Ureter (tissue), 1 donor: ENCODE measurements at places on chromosomes 2 and 18. TPM values are rescaled to one million over a fixed set of nuclear protein-coding genes. Genes with fewer than 3 reads are reported as not detected.
A peak's percentile ranks its signal among the peaks of the same experiment; 100 is the strongest.

GRCh38 chr2:174877301-174877700, 113.0 kb upstream of the CHRNA1 start:
- DNase-seq: no peak

The KIF1A gene
- total RNA-seq: 1.2 TPM

- DNase-seq: no peak
These were observed 6.1 kb upstream of the CCDC178 start for GRCh38 chr18:33446604-33447003.

GRCh38 chr2:133489146-133489545, 79.1 kb downstream of the NCKAP5 start:
- no peak for DNase-seq

The WBP1 gene
- total RNA-seq: 100 TPM

GRCh38 chr2:165905854-165906253, 47.7 kb downstream of the TTC21B start:
- DNase-seq: no peak

- DNase-seq: no peak
These were observed 39.4 kb upstream of the ZNF804A start for GRCh38 chr2:184558713-184559464.

The NXPH2 gene
- not detected for total RNA-seq

The SS18 gene
- 88.2 TPM for total RNA-seq

The TUBA4A gene
- total RNA-seq: 85.1 TPM

The SLC35F6 gene
- total RNA-seq: 40.9 TPM

GRCh38 chr2:138312061-138312460, 189.5 kb upstream of the SPOPL start:
- DNase-seq: no peak

DNA sequence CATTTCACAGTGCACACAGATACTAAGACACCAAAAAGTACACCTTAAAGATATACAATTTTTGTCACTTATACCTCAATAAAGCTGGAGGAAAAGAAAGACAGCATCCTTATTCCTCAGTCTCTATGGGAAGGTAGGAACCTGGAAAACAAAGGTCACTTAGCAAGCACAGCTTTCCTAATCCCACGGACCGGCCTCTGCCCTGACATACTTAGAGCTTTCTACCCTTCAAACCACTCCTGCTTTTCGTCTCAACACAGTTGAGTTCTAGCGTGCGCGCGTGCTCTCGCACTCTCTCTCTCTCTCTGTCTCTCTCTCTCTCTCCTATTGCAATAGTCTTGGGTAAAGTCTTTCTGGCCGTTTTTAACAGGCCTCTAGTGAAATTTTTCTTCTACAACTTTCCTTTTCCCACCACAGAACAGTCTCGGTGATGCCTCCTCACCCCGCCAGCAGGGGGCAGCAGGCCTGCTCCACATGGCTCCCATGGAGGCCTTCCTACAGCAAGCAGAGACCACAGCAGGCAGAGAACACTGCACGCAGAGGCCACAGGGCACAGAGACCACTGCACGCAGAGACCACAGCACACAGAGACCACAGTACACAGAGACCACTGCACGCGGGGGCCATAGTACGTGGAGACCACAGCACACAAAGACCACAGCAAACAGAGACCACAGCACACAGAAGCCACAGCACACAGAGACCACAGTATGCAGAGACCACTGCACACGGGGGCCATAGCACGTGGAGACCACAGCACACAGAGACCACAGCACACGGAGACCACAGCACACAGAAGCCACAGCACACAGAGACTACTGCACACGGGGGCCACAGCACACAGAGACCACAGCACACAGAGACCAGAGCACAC, 106.9 kb downstream of the FBXO15 start:
- DNase-seq: no peak

DNA sequence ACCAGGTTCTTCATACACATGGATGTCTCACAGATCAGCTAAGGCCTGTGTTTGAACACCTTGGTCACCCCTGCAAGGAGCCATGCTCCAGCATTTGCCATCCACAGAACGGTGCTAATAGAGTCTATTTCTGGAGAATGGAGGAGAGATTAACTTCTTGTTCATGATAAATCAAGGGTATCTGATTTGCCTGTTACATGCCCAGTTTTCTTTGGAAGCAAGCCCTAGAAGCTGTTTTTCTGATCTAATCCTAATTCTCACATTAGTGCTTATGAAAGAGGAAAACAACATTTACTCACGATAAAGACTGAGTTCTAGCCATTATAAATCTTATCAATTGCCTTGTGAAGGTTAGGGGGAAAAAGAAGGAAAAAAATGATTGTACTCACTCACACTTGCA, 119.6 kb upstream of the DTNA start:
- no peak for DNase-seq

The EFR3B gene
- 1.0 TPM for total RNA-seq

GRCh38 chr18:53796040-53796729, 428.3 kb downstream of the MBD2 start:
- DNase-seq: no peak

The TOGARAM2 gene
- total RNA-seq: 0.31 TPM

DNA sequence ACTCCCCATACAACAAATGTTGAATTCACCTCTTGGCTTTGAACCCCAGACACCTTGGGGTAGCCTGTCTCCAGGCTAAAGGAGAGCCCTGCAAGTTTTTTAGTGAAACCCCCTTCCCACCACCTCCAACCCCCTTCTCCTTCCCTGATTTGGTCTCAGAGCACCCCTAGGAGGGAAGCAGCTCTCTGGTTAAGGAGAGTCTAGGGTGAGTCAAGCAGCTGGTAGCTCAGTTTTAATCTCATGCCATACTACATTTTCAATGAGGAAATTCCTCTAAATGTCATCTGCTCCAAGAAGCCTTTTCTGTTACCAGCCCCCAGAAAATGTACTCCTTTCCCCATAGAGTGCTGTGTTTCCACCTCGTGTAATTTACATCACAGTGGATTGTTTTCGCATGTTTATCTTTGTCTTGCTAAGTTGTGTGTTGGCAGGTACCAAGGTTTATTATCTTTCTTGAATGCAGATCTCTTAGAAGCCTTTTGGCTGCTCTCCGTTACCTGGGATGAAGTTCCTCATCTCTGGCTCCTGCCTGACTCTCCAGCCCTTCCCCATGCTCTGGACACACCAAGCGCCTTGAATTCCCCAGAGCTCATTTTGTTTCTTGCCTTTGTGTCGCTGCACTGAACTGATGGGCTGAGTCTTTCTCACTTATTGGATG, 82.2 kb downstream of the ASAP2 start:
- no peak for DNase-seq

The APOB gene
- 0.75 TPM for total RNA-seq

GRCh38 chr18:25314151-25314837, 37.7 kb downstream of the ZNF521 start:
- DNase-seq: no peak

GRCh38 chr2:189203177-189203799, 23.7 kb upstream of the COL5A2 start:
- no peak for DNase-seq

DNA sequence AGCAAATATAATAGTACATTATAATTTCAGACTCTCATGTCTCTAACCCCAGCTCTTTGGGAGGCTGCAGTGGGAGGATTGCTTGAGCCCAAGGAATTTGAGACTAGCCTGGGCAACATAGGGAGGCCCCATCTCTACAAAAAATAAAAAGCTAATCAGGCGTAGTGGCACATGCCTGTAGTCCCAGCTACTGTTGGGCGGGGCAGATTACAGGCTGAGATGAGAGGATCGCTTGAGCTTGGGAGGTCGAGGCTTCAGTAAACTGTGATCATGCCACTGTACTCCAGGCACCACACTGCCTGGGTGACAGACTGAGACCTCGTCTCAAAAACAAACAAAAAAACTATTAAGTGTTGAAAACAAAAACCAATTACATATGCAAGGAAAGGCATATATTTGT, 123.0 kb upstream of the MYO3B start:
- no peak for DNase-seq

DNA sequence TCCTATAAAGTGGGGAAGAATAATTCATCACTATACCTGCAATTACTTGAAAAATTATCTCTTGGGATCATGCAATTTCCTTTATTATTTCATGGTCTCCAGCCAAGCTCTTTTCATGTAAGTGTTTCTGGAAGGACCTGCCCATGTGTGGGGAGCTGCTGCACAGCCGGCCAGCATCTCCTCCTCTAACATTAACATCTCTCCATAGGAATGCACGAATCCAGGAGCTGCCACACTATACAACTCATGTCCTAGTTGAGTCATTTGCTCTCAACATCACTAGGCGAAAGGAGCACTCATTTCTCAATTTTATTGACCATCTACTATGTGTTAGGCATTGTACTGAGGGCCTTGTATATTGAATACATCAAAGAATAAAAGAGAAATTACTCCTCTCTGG, 144.3 kb upstream of the ERBB4 start:
- DNase-seq: no peak

The OXER1 gene
- 3.1 TPM for total RNA-seq

- no peak for DNase-seq
These were observed 34.2 kb downstream of the KLF7 start for GRCh38 chr2:207131594-207131993.

DNA sequence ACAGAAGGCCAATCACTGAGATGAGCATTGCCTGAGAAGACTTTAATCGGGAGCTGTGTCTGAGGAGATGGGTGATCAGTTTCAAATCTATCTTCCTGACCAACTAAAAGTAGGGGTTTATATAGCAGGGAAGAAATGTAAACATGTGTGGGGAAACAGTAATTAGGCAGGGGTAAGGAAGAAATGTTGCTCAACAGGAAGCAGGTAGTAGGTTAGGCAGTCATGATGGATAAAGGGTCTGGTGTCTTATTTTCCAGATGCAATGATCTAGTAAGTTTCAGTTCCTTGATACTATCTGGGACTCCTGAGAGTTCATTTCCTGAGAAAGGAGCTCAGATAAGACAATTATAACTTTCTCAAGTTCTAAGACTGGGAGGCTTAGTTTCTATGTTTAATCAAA, 33.8 kb upstream of the DNAJC10 start:
- no peak for DNase-seq

The EMILIN1 gene
- total RNA-seq: 65.8 TPM

GRCh38 chr2:204354442-204354856, 190.8 kb upstream of the PARD3B start:
- no peak for DNase-seq

- DNase-seq: no peak
These were observed 83.3 kb downstream of the PDE11A start for GRCh38 chr2:177989029-177989885.

DNA sequence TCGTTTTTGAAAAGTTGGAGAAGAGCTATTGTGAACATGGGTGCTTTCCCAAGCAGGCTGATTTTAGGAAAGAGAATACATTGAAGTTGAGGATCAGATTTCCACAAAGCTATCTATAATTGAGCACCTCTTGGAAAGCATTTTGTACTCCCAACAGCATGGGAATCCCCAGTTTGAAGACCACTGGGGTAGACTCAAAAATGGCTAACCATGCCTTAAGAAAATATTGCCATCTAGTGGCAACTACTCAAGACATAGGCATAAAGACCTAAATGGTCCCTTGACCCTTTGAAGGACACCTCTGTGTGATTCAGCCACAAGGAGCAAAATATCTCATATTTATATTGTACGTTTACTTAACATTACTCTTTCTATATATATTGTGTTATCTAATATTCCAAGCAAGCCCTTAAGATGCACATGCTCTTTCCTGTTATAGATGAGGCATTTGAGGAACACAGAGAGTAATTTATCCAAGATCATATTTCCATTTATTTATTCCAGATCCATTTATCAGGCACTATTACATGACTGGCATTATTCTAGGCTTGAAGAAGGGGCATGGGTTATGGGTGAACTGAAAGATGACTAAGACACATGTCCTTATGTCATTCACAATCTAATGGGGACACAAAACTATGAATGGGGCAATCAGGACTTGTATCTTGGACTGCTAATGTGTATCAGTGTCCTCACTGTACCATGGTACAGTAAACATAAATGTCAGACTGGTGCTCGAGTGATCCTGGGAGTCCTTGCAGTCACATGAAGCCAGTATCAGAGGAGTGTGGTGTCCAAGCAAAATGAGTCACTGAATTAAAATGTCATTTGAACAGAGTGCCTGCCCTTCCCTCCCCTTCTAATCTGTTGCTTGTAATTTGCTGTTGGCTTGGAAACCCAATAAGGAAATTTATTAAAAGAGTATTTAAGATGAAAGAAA, 121.0 kb upstream of the XPO1 start:
- no peak for DNase-seq

DNA sequence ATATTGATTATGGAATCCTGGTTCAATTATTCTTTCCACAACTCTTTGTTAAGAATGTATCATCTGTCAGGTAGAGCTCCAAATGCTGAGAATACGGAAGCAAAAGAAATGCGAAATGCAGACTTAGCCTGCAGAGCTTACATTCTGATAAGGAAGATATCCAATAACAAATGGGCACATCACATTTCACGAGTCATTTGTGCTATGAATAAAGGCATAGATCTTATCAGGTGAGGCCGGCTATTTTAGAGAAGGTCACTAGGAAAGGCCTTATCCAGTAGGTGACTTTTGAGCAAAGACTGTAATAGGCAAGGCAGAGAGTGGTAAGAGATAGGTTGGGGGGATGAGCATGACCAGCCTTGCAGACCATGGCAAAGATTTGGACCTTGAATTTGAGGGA, 174.3 kb upstream of the SERPINE2 start:
- no peak for DNase-seq

GRCh38 chr2:230881840-230882239, 17.1 kb downstream of the ITM2C start:
- no peak for DNase-seq

- no peak for DNase-seq
These were observed 192.6 kb downstream of the MGAT5 start for GRCh38 chr2:134446383-134447017.

DNA sequence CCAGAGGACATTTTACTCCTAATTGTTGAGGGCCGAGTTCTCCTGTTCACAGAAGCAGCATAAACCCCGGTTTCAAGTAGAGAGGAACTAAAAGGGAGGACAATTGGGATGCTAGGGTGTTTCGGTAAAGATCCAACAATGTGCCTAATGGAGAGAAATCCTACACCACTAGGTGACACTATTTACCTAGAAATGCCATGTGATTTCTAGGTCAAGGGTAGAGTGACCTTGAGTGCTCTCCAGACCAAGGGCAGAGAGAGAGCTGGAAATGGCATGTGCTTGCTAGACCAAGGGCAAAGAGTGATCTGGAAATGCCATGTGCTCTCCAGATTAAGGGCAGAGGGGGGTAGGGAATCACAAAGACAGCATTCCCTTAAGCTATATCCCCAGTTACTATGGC, 472.0 kb downstream of the DCDC2C start:
- DNase-seq: no peak

- no peak for DNase-seq
These were observed 16.3 kb downstream of the MGAT5 start for GRCh38 chr2:134269972-134270735.

The NDC80 gene
- 0.91 TPM for total RNA-seq

The XIRP2 gene
- total RNA-seq: 0.42 TPM

GRCh38 chr2:213078686-213079085, 72.7 kb downstream of the IKZF2 start:
- no peak for DNase-seq

- DNase-seq: no peak
These were observed 104.7 kb downstream of the NRP2 start for GRCh38 chr2:205786976-205787375.

GRCh38 chr2:113390124-113390849, 47.2 kb upstream of the ZNG1B start:
- DNase-seq: peak; percentile 77
